ENCODE measurements at places on chromosomes 5 and 9.

- DNase-seq = no peak
Measured at GRCh38 chr9:31040564-31040963, 1343.9 kb upstream of the ACO1 start.

- no peak for DNase-seq
Measured at GRCh38 chr5:66198837-66199236, 54.7 kb downstream of the SREK1 start.

- DNase-seq = no peak
Measured at GRCh38 chr9:31272456-31273295, 1111.8 kb upstream of the ACO1 start.

- DNase-seq = no peak
Measured at GRCh38 chr9:116501871-116502270, 185.2 kb upstream of the TRIM32 start.

GRCh38 chr9:38518826-38519225, 94.6 kb upstream of the IGFBPL1 start:
- no peak for DNase-seq

GRCh38 chr5:137604348-137605095, 105.4 kb upstream of the SPOCK1 start:
- DNase-seq = no peak

- no peak for DNase-seq
Measured at GRCh38 chr9:131048332-131048731, 39.4 kb downstream of the LAMC3 start.
